ENCODE measurements at places on chromosomes 2 and 18.

DNA sequence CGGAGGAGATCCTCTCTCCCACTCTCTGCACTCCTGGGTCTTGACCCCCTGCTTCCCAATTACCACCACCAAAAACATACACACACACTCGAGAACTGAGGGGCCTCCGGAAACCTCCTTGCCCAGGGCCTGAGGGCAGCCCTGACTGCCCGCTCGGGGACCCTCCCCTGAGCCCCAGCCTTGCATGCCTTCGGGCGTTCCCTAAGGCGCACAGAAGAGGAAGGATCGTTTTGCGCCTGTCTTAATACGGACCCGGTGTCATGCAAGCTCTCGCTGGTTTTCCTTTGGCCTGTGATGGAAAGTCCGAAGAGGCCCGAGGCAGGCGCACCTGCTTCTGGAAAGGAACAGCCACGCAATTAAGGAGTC lies 19.8 kb downstream of the POU3F3 start:
- DNase-seq = no peak

- DNase-seq = no peak
Observed at GRCh38 chr2:157843935-157844334, 32.2 kb downstream of the ACVR1 start.

DNA sequence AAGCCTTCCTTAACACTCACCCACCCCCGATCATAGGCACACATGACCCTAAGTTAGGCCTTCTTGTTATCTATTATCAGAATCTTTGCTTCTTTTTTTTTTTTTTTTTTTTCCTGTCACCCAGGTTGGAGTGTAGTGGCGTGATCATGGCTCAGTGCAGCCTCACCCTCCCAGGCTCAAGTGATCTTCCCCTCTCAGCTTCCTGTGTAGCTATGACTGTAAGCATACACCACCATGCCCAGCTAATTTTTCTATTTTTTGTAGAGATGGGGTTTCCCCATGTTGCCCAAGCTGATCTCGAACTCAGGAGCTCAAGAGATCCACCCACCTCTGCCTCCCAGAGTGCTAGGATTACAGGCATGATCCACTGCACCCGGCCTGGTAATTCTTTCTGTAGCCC lies 328.7 kb downstream of the NR4A2 start:
- no peak for DNase-seq

DNA sequence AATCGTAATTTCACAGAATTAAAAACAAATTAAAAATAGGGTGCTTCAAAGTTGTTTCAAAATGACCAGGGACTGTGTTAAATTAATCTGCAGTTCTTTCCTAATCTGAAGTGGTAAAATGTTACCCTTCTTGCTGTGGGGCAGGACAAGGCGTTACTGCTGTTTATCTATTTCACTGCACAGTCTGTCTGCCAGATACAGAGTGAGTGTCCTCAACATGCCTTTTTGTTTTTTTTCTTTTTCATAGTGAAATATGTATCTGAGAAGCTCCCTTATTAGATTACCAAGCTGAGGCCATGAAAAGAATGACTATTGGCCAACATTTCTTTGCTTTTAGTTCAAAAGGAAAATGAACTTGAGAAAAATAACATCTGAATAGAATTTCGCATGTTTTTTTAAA lies 38.0 kb downstream of the KCTD1 start:
- DNase-seq = no peak

GRCh38 chr2:73856214-73856613 lies 27.5 kb downstream of the STAMBP start:
- no peak for DNase-seq

DNA sequence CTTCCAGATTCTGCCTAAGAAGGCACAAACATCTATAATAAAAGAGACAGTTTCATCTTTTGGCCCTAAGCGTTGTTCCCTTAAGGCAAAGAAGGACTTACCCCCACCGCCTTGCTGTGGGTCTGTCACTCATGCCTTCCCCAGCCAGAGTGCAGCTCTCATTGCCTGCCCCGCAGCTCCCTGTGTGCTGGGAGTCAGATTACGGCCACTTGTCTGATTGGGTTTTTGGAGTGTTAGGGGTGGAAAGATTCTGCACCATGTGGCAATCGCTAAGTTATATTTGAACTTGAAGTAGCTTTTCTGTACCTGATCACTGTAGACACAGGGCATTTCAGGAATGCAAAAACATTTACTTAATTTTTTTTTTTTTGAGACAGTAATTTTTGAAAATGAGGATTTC lies at the start of gene AQP4:
Gene AQP4 (minus strand): TSS at position 151 of the 400 bp plus-strand sequence. CDS start 18 bp downstream, at position 133.
- no peak for DNase-seq

- no peak for DNase-seq
Observed at GRCh38 chr2:133675-134593, 87.6 kb upstream of the FAM110C start.

GRCh38 chr2:234135750-234136221 lies 85.3 kb downstream of the SPP2 start:
- peak; percentile 10 for DNase-seq

DNA sequence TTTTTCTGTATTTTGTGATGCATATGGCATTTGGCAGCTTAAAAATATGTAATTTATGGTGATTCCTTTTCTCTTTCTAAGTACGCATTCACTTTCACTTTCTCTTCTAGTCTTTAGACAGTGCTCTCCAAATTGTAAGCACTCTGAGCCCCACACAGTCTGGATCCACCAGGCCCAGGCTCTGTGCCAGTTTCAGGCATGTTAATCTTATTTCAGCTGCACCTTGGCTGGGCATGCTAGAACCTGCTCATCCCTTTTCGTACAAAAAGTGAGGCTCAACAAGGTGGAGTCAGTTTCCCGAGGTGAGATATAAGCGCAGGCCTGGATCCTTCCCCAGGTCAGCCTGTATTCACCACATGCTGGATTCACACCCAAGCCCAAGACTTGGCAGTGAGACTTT lies 203.9 kb downstream of the MTX2 start:
- DNase-seq = no peak

DNA sequence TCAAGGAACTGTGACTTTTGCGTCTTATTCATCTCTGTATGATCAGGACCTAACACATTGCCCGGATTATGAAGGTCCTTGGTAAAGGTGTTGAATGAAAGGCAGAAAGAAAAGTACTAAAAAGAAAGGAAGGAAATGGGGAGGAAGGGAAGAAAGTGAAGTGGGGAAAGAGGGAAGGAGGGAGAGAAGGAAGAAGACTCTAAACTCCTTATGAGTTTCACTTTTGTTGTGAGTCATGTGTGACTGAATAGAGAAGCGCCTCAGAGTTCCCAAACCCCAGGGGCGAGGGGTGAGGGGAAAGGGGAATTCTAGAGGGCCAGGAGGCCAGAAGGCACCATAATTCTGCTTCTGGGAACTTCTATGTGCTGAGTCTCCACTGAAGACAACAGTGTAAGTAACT lies 30.9 kb upstream of the OSBPL6 start:
- no peak for DNase-seq

- no peak for DNase-seq
Observed at GRCh38 chr2:237198164-237198855, 112.6 kb downstream of the COPS8 start.

DNA sequence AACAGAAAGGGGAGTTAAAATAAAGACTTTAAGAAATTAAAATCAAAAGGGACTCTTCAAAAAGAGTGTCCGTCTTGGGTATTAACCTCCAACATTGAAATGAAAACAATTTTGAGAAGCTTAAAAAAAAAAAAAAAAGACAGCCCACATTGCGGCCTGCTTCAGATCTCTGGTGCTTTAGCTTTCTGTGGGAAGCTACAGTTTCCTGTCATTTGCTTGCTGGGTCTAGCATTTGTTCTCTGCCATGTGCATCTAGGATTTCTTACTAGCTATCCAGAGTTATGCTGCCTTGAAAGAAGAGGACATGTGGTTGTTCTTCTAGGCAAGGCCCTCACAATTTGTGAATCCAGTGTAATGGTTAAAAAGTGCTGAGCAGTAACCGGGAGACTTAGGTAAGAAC lies 375.3 kb downstream of the SLC4A3 start:
- no peak for DNase-seq

GRCh38 chr2:109275120-109276012 lies 146.4 kb downstream of the SH3RF3 start:
- DNase-seq = no peak

DNA sequence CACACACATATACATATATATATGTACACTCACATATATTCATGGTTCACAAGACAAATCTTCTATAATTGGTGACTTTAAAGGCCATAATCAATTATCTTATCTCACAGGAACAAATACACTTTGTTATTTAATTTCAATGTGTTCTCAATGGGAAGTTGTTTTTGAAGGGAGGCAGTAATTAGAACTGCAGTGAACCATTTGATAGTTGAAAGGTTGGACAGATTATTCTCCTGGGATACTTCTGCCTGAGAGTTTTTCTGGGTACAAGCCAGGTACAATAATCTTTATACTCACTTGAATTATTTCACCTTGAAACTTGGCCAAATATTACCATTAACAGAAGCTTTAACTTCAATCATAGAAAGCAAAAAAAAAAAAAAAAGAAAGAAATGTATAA lies 546.6 kb upstream of the LRRTM4 start:
- DNase-seq = no peak

DNA sequence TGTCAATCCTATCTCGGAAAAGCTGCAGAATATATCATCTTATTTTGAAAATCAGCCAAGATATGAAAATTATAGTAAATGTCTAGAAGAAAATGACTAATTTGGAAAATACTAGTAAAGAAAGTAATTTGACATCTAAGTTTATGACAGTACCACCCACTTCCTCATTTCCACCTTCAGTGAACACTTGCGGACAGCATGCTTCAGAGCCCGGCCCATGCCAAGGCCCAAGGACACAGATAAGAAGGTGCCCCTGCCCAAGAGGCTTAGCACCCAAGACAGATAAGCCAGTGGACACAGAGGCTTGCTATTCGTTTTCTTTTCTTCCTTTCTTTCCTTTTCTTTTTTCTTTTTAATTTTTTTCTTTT lies 4.8 kb upstream of the KCNG2 start:
- DNase-seq = no peak

GRCh38 chr18:48839819-48840490 lies 110.8 kb downstream of the SMAD7 start:
- DNase-seq = no peak

- no peak for DNase-seq
Observed at GRCh38 chr18:65934874-65935273, 184.1 kb downstream of the CDH7 start.

DNA sequence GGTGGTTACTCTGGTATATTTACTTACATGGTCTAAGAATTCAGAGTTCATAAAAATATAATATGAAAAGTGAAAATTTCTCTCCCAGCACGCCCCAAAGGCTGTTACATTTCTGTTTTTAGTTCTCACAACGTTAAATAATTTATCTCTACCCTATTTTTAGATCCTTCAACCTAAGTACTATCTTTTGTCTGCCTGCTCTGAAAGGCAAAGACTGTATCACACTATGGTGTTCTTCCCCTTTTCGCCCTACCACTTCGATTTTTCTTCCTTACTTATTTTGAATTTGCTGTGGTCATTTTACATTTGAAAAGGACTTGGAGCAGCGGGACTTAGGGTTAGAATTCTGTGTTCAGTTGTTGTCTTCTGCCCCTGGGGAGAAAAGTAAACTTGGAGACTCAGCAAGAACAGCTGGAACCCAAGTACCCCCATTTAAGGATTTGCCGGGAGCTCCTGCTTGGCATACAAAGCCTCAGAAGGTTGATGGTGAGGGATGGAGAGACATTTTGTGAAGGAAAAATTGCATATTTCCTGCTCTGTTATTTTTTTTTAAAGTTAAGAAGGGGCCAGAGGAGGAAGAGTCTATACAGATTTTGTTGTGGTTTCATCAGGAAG lies 19.0 kb downstream of the ADAM23 start:
- DNase-seq = no peak
